Activated CD4-positive, alpha-beta T cell treated with anti-CD3 and anti-CD28 coated beads, Interleukin-2, amount 50 U/mL, for 16 hours (primary cell): ENCODE measurements at places on chromosomes 5 and 9.

GRCh38 chr5:60229691-60230185, 336.2 kb upstream of the PDE4D start:
- DNase-seq = no peak

- no peak for DNase-seq
These were observed 94.6 kb downstream of the EFNA5 start for GRCh38 chr5:107576155-107576554.

DNA sequence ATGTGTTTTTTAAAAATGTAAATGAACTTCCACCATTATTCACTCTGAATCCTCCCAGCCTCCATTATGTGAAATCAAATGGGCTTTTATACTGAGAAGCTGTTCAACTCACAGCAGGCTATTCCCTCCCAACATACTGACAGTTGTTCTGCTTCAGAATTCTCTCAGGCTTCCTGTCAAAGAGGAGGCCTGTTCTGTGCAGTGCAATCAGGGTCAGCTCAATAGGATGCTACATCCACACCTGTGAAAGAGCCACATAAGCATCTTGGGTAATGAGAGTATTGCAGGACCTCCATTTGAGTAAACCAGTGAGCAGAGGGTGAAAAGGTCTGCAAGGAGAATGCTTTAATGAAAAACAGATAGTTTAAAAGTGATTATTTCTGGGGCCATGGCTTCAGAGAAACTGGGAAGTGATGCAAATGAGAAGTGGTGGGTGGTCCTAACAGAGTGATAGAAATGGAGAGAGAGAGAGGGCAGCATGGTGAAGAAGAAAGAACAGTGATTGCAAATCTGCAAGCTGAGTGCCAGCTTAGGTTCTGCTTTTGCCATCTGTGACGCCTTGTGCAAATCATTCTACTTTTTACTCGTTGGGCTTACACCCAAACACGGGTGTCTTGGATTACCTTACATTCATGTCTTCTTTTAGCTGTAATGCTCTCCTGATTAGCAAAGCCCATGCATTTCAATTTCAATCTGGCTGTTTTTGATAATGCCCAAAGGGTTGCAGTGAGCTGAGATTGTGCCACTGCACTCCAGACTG, 202.5 kb upstream of the NMUR2 start:
- no peak for DNase-seq

DNA sequence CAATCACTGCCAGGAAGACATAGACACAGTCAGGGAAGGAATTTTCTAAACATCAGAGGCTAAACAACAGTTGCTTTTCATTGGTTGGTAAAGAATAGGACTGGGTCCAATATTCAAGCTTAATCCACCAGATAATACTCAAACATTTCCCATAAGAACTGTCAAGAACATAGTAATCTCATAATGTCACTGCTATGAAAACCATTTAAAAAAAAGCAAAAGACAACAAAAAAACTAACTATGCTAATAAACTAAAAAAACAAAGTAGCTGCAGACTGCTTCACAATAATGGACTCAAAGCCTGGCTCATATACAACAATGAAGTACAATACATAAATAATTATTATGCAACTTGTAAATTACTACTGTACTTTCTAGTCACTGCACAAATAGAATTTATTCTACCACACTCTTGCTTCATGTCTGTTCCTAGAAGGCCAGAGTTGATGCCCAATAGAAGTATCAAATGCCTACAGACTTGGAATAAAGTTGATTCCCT, 148.7 kb downstream of the MLLT3 start:
- DNase-seq = no peak

- DNase-seq = no peak
These were observed 13.0 kb upstream of the LCN15 start for GRCh38 chr9:136777359-136777758.

DNA sequence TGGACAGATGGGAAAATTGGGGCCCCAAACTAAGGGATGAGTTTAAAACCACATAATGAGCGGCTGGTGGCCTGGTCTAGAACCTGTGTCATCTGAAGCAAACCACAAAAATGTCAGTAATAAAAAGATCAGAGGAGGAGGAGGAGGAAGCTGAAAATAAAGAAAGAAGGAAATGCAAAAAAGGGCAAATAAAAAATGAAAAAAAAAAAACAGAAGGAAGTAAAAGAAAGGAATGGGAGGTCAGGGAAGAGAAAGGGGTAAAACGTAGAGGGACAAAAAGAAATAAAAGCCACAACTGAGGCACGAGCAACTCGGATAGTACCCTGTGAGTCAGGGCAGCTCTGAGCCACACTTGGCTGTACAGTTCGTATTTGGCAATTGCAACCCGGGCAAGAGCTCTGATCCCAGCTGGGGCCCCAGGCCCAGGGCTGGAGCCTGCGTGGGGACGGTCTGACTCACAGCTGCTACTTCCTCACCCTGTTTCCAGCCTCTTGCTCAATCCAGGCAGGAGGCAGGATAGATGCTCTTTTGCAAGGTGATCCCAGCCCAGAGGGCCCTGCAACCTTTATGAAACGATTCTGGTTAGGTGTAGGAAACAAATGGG, 137.9 kb upstream of the TRIM32 start:
- no peak for DNase-seq

GRCh38 chr5:179061025-179061424, 852 bp downstream of the ZNF354C start:
- DNase-seq = no peak

- no peak for DNase-seq
These were observed 40.1 kb upstream of the TIFAB start for GRCh38 chr5:135492319-135492626.

DNA sequence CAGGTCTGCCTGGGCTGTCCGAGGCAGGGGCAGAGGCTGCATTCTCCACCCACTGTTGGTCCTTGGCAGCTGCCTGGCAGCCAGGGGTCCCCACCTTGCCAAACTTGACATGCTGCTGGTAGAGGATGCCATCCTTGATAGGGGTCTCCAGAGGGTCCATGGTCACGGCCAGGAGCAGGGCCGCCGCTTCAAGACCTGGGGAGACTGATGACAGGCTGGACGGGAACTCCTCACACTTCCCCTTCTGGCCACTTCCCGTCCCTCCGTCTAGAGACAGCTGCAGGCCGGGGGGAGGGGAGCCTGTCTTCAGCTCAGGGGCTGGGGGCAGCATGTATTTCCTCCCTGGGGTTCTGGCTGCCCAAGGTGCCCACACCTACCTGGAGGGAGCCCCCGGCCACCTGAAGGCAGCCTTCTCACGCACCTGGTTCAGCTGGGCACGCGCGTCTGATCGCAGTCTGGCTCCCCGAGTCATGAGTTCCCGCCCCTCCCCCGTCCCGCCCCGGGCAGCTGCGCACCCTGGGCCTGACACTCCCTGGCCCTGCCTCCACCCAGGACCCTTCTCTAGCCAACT, at the start of gene DOK3:
TSS of gene DOK3 (minus strand) at position 446 of the 571 bp plus-strand sequence. CDS start at position 160, 286 bp downstream.
- DNase-seq = no peak
